Fibroblast of the aortic adventitia (primary cell): ENCODE measurements at places on chromosomes 2 and 18.
A peak's percentile ranks its signal among the peaks of the same experiment; 100 is the strongest.

DNA sequence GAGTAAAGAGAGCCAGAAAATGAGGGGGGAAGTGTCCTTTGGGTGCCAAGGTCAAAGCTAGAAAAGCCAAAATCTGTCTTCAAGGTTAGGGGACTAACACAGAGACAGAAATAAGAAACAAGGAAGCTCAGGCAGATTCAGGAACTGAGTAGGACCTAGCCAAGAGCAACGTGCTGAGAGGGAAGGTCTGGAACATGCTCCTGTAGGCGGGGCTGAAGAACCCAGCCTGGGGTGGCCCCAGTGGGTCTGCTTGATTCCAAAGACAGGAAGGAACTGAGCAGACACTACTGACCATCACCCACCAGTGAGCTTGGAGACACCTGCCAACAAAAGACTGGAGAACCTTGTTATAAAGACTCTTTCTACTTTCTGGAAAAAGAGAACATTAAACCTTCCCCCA lies 105.1 kb downstream of the SP3 start:
- no peak for DNase-seq

DNA sequence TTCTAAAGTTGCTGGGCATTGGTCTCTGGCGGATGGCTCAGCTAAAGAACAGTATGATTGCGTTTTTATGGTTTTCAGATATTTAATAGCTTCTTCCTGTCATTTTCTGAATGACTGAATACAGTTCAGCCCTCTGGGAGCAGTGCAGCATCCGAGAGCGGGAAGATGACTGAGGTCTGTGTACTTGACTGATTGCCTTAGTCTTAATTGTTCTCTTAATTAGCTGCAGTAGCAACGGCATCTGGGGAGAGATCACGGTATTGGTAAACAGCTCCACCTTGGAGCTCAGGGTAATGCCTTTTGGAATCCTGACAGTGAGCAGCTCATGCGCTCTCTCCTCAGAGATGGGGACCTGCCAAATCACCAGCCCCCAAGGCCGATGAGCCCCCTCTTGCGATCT lies 481.4 kb upstream of the SPRED2 start:
- no peak for DNase-seq

DNA sequence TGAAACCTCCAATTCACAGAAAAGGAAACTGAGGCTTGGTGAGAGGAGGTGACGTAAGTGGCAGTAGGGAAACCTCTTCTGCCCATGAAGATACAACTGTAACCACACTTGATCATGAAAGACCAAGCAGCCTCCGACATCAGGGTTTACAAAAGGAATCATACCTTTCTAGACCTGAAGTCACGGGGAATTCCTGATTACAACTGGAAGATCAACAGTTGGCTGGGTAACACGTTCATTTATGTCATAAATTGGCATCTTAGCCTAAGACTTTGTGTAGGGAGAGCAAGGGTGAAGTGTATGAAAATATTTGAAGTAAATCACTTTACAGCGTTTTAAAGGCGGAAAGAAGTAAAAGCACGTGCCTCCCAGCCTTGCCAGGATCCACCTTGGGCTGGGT lies 922 bp downstream of the HS1BP3 start:
- DNase-seq = no peak

GRCh38 chr2:199798831-199799580 lies 52.0 kb downstream of the FTCDNL1 start:
- peak; percentile 31 for DNase-seq

- DNase-seq = no peak
Measured at GRCh38 chr2:562391-563364, 114.5 kb downstream of the TMEM18 start.

- DNase-seq = no peak
Measured at GRCh38 chr2:181787310-181788048, 104.1 kb upstream of the ITPRID2 start.

DNA sequence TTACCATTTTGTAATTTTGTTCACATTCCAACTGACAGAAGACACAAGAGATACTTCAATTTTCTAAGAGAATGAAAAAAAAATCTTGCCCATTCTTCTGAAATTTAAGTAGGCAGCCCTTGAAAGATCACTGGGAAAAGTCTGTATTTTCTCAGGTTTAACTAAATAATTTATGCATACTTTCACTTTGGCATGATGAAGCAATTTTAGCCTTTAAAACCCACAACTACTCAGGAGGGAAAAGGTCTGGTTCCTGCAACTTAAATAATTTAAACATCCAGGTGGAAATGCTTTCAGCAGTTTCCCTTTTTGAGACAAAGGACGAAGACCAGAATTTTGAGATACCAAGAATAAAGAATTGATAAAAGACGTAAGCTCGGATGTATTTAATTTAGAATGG lies 61.4 kb downstream of the ZEB2 start:
- no peak for DNase-seq

- DNase-seq = no peak
Measured at GRCh38 chr18:8844721-8845148, 139.4 kb downstream of the MTCL1 start.

GRCh38 chr18:12254136-12254819 lies at the start of gene CIDEA:
CIDEA (plus strand) TSS chr18:12254361; CDS start chr18:12254384, 23 bp downstream.
- no peak for DNase-seq

GRCh38 chr2:205128726-205129125 lies 553.6 kb upstream of the NRP2 start:
- no peak for DNase-seq

DNA sequence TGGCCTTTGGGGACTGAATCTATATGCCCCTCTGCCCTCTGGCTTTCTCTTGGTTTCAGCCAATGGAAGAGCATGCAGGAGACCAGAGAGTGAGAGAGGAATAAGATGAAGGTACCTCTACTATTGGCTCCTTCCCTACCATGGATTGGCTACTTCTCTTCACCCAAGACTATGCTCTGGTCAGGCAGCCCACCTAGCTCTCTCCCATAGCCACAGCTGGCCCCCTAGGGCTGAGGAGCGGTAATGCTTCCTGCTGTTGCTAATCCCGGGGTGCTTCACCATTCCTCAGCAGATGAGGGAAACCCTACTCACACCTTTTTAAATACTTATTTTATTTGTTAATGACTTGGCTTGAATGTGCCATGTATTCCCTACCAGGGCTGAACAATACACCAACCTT lies 142.4 kb downstream of the MREG start:
- no peak for DNase-seq

DNA sequence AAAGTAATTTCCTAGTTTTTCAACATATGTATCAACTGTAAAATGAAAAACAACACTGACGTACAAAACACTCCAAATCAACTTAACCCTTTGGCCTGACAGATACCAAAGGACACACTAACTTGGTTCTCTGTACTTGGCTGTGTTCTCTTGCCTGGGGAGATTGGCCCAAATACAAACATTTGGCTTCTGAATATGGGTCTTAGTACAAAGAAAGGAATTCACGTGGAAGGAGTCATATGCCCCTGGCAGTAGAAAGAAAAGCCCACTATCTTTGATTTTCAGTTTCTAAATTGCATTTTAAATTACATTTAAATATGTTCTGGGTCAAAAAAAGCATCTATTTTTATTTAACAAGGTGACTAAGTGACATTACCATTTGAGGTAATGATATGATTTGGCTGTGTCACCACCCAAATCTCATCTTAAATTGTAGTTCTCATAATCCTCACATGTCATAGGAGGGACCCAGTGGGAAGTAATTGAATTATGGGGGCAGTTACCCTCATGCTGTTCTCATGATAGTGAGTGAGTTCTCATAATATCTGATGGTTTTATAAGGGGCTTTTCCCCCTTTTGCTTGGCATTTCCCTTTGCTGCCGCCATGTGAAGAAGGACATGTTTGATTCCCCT lies 153.6 kb upstream of the CCDC195 start:
- peak; percentile 94 for DNase-seq

- DNase-seq = no peak
Measured at GRCh38 chr2:65053199-65053598, 3.0 kb upstream of the CEP68 start.

- DNase-seq = no peak
Measured at GRCh38 chr2:50355891-50356290, 676.0 kb downstream of the NRXN1 start.

DNA sequence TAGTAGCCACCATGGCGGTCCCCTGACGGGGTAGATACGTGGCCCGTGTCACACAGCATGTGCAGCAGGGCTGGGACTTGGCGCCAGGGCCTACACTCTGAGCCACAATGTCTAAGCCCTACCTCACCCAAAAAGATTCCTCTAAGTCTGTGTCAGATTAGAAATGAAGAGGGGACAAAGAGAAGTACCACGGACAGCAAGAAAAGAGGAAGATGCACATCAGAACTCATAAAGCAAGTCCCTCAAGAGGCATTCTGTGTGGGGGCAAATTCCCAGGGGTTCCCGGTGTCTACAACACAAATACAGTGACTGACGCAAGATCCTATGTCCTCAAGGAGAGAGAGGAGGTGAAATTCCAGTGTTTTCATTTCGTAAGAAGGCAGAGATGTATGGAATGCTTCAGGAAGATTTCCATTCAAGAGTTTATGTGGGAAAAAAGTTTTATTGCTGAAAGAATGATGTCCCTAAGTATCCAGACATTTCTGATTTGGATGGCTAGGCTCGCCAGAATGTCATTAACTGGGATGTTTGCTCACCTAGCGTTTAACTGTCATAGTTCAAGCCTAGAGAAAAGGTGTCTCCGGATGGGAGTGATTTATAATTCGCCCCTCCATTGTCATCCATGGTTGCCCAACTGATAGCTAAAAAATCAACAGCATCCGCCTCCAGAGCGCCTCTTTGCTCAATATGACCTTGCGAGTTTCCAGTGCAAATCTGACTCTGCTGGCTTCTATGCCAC lies 75.6 kb upstream of the CHMP1B start:
- DNase-seq = no peak

GRCh38 chr2:195543902-195544894 lies 112.8 kb upstream of the SLC39A10 start:
- DNase-seq = peak; percentile 70

- DNase-seq = no peak
Measured at GRCh38 chr2:38427936-38428335, 50.9 kb upstream of the ATL2 start.

GRCh38 chr2:84201158-84201557 lies 257.9 kb downstream of the SUCLG1 start:
- no peak for DNase-seq

GRCh38 chr2:54615832-54616534 lies 107.5 kb upstream of the EML6 start:
- DNase-seq = no peak

DNA sequence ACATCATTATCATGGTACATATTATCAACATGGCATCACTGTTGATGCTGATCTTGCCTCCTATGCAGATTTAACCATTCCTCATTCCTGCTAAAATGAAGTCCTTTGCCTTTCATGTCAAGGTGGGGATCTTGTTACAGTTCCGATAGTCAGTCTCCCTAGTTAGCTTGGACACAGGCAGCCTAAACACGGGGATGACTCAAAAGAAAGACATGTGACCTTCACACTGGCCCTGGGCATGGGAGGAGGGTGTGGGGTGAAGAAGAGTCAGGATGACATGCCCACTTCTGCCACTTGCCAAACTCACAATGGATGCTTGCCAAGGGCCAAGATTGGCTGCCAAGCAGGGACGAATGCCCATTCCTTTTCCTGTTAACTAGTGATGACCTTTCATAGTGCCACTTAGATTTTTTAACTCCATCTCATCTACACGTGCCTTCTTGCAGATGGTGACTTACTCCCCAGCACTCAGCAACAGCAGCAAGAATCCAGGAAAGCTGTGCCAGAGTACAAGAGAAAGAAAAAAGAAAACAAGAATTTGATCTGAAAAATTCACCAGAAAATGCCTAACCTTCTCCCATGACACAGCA lies 13.9 kb upstream of the SLC1A4 start:
- DNase-seq = peak; percentile 42

DNA sequence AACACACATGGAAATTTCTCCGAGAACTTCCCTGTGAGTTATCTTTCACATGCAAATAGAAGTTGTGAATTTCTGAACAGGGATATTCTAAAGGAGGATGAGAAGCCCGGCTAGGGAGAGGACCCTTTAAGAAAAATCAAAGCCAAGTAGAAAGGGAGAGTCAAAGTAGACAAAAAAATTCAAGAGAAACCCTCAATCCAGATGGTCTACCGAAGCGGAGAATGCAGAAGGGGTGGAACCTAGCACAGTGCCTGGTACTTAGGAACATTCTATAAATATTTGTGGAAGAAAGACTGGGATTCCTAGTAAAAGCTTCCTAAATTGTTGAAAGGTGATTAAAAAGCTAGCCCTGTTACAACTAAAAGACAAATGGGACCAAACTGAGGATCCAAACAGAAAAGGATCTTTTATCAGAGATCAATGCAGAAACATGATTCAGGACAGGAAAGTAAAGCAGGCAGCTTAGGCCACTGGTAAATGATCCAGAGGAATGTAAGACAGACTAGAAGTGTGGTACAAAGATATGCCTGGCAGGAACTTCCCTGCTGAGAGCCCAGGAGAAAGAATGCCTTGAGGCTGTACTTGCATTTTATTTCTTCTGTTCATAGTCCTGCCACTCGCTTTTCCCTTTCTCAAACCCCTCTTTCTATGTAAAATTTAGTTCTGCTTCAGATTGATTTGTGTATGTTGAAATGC lies 19.5 kb upstream of the GLS start:
- peak; percentile 76 for DNase-seq

DNA sequence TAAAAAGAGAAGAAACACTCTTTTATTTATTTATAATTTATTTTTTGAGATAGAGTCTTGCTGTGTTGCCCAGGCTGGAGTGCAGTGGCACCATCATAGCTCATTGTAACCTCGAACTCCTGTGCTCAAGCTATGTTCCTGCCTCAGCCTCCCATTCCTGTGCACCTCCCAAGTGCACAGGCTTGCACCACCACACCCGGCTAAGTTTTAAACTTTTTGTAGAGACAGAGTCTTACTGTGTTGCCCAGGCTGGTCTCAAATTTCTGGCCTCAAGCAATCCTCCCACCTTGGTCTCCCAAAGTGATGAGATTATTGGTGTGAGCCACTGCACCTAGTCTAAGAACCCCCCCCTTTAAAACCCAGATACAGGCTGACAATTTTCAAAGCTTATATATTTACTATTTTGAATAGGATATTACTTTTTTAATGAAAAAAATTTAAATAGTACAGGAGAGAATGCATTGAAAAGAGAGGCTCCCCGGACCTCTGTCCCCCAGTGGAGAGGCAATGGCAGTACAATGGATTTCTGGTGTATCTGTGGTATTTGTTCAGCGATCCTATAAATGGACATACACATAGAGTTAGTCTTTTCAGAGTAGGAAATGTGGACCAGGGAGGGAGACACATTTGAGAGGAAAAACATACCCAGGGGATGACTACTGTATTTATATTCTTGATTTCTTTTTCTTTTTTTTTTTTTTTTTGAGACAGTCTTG lies 48.1 kb upstream of the CNOT11 start:
- DNase-seq = peak; percentile 16

DNA sequence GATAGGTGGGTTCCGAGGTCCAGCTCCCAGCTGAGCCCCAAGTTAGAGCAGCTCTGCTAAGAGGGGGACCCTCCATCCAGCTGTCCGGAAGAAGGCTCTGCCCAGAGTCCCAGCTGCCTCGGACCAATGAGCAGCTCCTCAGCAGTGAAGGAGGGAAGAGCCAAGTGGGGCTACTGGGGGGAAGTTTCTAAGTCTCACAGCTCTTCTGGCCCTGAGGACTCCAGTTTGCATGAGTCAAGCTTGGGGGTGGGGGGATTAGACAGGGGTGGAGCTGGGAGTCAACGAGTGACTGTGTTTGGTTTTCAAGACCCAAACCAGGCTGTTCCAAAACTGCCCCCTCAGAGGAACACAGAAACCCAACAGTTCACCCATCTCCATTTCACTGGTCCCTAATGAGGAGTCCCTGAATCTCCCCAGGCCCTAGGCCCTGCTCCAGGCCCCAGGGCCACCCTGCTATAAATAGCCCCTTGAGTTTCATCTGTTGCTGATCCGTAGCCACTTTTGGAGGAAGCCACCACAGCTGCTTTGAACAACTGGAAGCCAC lies 100.9 kb downstream of the TNS1 start:
- peak; percentile 86 for DNase-seq

- no peak for DNase-seq
Measured at GRCh38 chr2:111053825-111054515, 66.7 kb upstream of the BCL2L11 start.
